ENCODE measurements at places on chromosomes 11 and 22.
A peak's percentile ranks its signal among the peaks of the same experiment; 100 is the strongest.

DNA sequence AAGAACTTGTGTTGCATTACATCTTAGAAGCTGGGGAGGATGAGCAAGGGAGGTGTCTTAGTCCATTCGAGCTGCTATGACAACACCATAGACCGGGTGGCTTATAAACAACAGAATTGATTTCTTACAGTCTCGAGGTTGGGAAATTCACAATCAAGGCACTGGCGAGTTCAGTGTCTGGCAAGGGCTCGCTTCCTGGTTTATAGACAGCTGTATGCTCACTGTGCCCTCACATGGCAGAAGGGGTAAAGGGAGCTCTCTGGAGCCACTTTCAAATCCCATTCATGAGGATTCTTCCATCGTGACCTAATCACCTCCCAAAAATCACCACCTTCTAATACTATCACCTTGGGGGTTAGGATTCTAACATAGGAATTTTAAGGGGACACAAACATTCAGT lies 150.0 kb upstream of the NECTIN1 start:
- DNase-seq: no peak

- DNase-seq: peak; percentile 74
These were observed at the start of gene DGCR6L for GRCh38 chr22:20319745-20320658. Gene DGCR6L (minus strand): TSS chr22:20320060. CDS start chr22:20319988, 72 bp downstream.

DNA sequence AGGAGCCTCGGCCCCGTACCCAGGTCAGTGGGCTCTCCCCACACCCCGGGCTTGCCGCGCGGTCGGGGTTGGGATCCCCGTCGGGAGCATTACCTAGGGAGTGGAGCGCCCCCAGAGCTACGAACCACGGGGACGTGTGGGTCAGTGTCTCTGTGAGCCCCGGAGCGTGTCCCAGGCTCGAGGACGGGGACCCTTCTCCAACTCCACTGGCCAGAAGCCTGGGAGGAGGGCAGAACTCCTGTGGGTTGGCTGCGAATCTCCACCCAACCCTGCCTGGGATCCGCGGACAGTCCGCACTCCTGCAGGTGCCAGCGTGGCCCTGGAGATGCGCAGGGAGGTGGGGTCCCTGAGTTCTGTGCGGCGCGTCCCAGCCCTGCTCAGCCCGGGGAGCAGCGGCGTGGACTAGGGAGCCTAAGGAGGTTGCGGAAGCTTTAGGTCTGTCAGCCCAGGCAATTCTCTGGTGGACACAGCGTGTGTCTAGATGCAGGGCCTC lies 346 bp downstream of the PPFIBP2 start:
- DNase-seq: no peak

- DNase-seq: no peak
These were observed 390.0 kb downstream of the NTM start for GRCh38 chr11:131760091-131761061.

DNA sequence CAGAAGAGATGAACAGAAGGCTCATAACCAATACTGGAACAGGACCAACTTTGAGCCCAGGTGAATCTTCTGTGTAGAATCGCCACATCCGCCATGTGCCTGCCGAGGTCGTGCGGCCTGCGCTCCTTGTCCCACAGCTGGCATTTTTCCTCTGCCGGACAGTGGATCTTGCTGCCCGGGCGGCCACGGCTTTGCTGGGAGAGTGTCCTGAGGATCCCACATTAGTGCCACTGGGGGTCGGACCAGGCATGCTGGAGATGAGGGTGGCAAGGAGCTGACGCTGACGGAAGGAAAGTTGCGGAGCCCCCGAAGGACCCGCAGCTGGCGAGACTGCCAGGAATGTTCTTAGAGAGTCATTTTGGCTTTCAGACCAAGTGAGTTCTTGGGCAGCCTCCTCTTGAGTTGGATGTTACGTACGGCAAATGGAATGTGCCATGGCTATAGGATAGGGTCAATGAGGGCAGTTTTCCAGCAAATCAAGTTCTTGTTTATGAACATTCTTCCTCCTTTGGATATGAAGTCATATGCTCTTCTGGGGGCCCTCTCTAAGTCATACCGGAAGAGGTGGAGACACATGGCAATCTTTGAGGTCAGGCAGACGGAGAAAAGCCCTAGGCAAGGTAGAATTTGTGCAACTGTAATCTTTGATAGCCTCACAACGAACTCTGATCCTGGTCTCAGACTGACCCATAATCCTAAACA lies 57.4 kb upstream of the NUP160 start:
- DNase-seq: no peak

DNA sequence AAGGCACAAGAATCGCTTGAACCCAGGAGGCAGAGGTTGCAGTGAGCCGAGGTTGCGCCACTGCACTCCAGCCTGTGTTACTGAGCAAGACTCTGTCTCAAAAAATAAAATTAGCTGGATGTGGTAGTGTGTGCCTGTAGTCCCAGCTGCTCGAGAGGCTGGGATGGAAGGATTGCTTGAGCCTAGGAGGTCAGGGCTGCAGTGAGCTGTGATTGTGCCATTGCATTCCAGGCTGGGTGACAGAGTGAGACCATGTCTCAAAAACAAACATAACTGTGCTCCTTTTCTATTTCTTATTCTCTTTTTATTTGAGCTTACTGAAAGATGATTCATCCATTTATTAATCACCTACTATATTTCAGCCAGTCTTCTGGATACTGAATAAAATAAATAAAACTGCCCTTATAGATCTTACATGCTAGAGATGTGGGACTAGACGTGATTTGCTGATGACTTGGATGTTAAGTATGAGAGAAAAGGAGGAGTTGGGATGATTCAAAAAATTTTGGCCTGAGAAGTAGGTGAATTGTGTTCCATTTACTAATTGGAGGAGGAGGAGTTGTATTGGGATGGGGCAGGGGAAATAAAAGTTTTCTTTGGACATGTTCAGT lies 18.0 kb downstream of the PAAF1 start:
- no peak for DNase-seq

GRCh38 chr22:42269432-42270175 lies 849 bp downstream of the TCF20 start:
- DNase-seq: peak; percentile 39

DNA sequence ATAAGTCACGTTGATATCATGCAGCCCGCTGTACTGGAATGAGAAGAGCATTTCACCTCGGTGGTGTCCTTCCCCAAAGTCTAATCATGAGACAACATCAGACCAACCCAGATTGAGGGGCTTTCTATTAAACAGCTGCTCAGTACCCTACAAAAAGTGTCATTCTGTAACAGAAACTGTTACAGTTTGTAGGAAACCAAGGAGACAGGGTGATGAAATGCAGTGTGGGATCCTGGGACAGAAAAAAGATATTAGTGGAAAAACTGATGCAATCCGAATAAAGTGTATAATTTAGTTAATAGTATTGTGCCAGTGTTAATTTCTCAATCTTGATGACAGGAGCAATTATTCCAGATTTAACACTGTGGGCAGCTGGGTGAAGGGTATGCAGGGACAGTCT lies 128.0 kb downstream of the MICAL2 start:
- no peak for DNase-seq

GRCh38 chr11:122981388-122982264 lies at the start of gene BSX:
Gene BSX (minus strand): TSS chr11:122981834. CDS start chr11:122981671, 163 bp downstream.
- DNase-seq: no peak

- no peak for DNase-seq
These were observed 40.3 kb upstream of the GRAMD4 start for GRCh38 chr22:46579751-46580449.

- DNase-seq: no peak
These were observed 68.8 kb downstream of the CD44 start for GRCh38 chr11:35207471-35208403.

GRCh38 chr11:101061606-101062005 lies 68.0 kb downstream of the PGR start:
- DNase-seq: no peak

DNA sequence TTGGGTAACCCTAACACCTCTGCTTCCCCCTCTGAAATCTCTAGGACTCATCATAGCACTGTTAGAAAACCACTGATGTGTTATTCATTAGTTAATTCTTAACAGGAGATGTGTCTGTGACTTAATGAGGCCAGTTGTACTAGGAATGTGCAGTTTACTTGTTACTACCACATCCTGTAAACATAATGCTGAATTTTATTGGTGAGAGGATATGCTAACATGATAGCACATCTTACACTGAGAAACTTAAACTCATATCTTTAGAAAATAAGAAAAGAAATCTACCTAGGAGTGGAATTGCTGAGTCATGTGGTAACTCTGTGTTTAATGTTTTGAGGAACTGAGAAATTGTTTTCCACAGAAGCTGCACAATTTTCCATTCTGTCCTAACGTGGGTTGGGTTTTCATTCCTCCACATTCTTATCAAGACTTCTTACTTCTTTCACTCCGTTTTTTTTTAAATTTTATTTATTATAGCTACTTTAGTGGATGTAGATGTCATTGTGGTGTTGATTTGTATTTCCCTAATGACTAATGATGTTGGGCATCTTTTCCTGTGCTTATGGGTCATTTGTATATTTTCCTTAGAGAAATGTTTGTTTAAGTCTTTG lies 33.7 kb downstream of the RNF121 start:
- DNase-seq: no peak

DNA sequence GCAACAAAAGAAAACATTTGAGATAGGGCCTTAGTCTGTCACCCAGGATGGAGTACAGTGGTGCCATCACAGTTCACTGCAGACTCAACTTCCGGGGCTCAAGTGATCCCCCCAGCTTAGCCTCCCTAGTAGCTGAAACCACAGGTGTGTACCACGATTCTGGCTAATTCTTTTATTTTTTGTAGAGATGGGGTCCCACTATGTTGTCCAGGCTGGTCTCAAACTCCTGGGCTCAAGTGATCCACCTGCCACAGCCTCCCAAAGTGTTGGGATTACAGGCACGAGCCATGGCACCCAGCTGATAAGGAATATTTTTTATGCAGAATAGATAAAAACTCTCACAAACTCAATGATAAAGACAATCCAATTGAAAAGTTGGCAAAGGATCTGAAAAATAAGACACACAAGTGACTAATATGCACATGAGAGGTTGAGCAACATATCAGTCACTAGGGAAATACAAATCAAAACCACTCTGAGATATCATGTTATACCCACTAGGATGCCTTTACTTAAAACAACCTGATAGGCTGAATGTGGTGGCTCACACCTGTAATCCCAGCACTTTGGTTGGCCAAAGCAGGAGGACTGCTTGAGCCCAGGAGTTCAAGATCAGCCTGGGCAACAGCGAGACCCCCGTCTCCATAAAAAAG lies 33.9 kb upstream of the CLTCL1 start:
- DNase-seq: no peak

GRCh38 chr11:75793966-75794365 lies 21.0 kb upstream of the UVRAG start:
- no peak for DNase-seq

DNA sequence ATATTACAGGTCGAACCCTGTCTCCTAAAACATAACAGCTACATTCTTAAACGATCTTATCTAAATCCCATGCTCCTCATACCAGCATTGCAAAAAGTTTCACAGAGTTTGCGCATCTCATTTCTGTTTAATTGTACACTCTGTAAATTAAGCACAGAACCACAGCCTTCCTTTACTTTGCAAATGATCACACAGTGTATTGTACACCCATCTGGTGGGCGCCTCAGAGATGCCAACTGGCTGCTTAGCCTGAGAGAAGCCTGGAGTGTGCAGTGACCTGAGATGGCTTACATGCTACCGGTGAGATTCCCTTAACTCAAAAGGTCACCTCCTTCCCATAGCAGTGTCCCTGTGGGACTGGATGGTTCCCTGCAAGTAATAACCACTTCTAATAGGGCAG lies 1077.3 kb downstream of the OPCML start:
- DNase-seq: no peak

GRCh38 chr11:73995731-73996130 lies 13.1 kb upstream of the UCP2 start:
- DNase-seq: no peak

DNA sequence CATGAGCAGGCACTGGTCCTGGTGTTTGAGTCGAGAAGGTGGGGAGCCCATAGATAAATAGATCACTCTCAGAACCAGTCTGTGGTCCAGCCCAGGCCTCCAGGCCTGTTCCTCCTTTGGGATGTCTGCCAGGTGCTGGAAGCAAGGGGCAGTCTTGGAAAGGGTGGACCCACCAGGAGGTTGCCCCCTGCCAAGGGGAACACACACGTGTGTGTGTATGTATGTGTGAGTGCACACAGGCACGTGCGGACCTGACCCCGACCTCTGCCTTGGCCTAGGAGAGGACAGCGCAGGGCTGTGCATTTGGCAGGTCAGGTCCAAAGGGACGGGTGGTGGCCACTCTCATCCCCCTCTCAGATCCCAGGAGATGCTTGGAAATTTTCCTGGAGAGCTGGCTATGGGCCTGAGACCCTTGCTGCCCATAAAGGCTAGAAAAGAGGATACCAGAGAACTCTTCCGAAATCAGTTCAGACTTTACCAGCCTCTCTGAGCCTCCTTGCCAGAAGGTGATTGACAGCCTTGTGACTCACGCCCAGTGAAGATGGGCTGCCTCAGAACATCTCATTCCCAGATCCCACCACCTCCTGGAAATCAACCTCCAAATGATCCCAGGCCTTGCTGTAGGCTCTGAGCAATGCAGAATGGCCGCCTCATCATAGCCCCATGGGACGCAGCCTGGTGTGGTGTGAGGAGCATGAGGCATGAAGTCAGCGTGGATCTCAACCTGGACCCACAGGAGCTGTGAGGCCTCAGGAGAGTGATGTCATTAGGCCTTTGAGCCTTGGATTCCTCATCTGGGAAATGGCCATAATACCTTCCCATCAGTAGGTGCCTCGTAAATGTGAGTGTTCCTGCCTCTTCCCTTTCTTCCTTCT lies 24.0 kb upstream of the CREB3L1 start:
- DNase-seq: no peak

DNA sequence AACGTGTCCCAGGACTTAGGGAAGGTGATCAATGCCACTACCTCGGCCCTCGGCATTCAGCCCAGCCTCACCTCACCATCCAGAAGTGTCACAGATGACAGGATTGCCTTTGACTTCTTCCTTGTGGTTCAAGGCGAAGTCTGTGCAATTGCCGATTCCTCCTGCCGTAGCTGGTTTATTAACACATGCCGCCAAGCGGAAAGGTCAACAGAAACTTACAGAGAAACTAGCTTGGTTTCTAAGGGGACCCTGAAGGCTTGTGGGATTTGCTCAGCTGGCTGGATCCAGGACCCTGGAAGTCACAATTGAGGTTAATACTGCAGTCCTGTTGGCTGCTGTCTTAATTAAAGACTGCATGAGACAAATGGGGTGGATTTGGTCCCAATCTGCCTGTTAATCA lies 65.6 kb downstream of the SHANK2 start:
- DNase-seq: no peak

GRCh38 chr22:20209761-20210250 lies 58.3 kb downstream of the RTN4R start:
- no peak for DNase-seq

All from NCI-H2029 (cell line).